Spinal cord (tissue), 10 donors: ENCODE measurements at places on chromosomes 4 and X.

DNA sequence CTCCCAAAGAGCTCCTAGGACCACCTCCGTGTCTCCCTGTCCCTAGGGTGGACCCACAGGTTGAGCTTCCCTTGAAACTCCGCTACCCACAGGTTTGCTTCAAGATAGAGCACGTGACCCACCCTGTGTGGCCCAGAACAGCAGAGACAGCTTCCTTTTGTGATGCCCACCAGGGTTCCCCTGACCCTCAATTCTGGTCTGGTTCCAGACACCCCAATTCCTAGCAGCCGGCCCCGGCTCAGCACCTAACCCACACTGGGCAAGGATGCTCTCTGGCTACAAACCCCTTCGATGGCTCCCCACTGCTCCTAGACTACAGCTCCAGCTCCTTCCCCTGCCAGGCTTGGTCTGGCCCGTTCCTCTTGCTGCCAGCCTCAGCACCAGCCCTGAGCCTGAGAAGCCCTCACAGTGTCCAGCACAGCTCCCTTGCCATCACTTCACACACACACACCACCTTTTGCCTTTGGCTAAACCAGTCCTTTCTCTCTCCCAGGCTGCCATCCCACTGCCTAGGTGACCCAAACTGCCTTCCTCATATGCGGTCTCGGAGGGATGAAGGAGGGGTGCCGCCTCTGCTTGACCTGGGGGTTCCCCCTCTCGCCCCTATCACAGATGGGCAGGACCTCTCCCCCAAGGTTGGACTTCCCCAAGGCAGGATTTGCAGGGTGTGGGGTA is 6.2 kb downstream of the PNCK start:
- peaks cover 2% of the 10 kb centered on the region for H3K27me3 ChIP-seq
- DNase-seq = no peak
- peaks cover 21% of the 10 kb centered on the region for H3K36me3 ChIP-seq
- peaks cover 14% of the 10 kb centered on the region for H3K4me1 ChIP-seq
- H3K4me3 ChIP-seq = no peak overlapping the region

DNA sequence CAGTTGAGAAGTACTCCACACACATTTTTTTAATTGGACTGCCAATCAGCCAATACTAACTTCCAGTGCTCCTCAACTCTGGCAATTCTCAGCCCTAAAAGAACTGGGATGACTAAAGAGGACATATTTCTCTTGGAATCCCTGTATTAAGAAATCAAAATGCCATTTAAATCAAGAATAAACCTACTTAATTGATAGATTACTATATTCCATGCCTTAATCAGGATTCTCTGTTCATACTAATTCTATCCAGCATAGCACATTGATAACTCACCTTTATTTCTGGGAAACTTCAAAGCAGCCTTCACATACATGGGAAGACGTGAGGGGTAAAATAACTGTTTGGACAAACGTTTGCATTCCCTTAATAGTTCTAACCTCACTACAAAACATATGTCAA is 93.0 kb upstream of the DKK2 start:
- no peaks in the 10 kb centered on the region for H3K4me1 ChIP-seq
- no peaks in the 10 kb centered on the region for H3K36me3 ChIP-seq
- H3K27me3 ChIP-seq = no peaks in the 10 kb centered on the region
- no peak overlapping the region for H3K4me3 ChIP-seq

- H3K36me3 ChIP-seq = peaks cover 7% of the 10 kb centered on the region
- no peaks in the 10 kb centered on the region for H3K4me1 ChIP-seq
- no peak overlapping the region for H3K27ac ChIP-seq
- no peak overlapping the region for H3K4me3 ChIP-seq
- peak; percentile 37 for DNase-seq
Measured at GRCh38 chr4:75916091-75916661, 13.9 kb upstream of the PPEF2 start.

DNA sequence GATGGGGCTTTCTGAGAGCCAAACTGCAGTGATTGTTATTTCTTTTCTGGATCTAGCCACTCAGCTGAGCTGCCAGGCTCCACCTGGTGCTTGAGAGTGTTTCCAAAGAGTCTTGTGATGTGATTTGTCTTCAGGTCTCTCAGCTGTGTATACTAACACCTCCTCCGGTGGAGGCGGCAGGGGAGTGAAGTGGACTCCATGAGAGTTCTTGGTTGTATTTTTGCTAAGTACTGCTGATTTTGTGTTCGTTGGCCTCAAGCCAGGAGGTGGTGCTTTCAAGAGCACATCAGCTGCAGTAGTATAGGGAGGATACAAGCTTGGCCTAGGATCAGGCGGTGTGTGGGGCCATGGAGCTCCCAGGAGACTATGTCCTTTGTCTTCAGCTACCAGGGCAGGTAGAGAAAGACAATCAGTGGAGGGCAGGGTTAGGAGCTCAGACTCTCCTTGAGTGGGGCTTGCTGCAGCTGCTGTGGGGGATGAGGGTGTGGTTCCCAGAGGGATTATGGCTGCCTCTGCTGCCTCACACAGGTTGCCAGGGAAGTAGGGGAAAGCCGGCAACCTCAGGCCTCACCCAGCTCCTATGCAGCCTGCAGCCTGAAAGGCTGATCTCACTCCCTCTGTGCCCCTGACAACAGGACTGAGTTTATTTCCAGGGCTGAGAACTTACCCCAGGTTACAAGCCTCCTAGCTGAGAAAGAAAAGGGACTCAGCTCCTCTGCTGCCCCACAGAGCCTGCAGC is 62.4 kb downstream of the NPFFR2 start:
- no peaks in the 10 kb centered on the region for H3K36me3 ChIP-seq
- H3K27ac ChIP-seq = no peak overlapping the region
- no peaks in the 10 kb centered on the region for H3K27me3 ChIP-seq
- no peak for DNase-seq

DNA sequence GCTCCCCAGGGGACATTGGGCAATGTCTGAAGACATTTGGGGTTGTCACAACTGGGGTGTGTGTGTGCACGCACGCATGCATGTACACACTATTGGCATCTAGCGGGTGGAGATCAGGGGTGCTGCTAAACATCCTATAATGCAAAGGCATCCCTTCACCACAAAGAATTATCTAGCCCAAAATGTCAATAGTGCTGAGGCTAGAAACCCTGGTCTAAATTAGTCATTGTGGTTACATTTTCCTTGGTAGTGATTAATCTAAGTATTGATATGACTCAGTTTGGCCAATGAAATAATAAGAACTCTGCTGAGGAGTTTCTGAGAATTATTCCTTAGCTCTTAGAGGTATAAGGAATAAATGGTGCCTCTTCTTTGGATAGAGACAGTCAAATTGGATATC is 200.2 kb downstream of the CLCN4 start:
- H3K36me3 ChIP-seq = no peaks in the 10 kb centered on the region
- peaks cover 3% of the 10 kb centered on the region for H3K4me1 ChIP-seq
- no peak overlapping the region for H3K4me3 ChIP-seq
- H3K27ac ChIP-seq = no peak overlapping the region
- no peaks in the 10 kb centered on the region for H3K27me3 ChIP-seq

GRCh38 chrX:19595043-19595677 is 79.9 kb upstream of the MAP3K15 start:
- DNase-seq = peak; percentile 73
- H3K4me1 ChIP-seq = no peaks in the 10 kb centered on the region
- no peaks in the 10 kb centered on the region for H3K27me3 ChIP-seq

- H3K27ac ChIP-seq = no peak overlapping the region
- H3K4me1 ChIP-seq = no peaks in the 10 kb centered on the region
- DNase-seq = no peak
- H3K36me3 ChIP-seq = peaks cover 3% of the 10 kb centered on the region
Measured at GRCh38 chr4:4560642-4561041, 18.8 kb upstream of the STX18 start.

GRCh38 chrX:128816919-128817318 is 706.4 kb downstream of the SMARCA1 start:
- H3K27ac ChIP-seq = no peak overlapping the region
- H3K4me3 ChIP-seq = no peak overlapping the region
- H3K27me3 ChIP-seq = no peaks in the 10 kb centered on the region
- no peak for DNase-seq
- no peaks in the 10 kb centered on the region for H3K4me1 ChIP-seq

GRCh38 chr4:147823130-147823529 is 91.2 kb downstream of the ARHGAP10 start:
- no peak overlapping the region for H3K4me3 ChIP-seq
- DNase-seq = no peak
- H3K27me3 ChIP-seq = no peaks in the 10 kb centered on the region
- H3K4me1 ChIP-seq = no peaks in the 10 kb centered on the region

DNA sequence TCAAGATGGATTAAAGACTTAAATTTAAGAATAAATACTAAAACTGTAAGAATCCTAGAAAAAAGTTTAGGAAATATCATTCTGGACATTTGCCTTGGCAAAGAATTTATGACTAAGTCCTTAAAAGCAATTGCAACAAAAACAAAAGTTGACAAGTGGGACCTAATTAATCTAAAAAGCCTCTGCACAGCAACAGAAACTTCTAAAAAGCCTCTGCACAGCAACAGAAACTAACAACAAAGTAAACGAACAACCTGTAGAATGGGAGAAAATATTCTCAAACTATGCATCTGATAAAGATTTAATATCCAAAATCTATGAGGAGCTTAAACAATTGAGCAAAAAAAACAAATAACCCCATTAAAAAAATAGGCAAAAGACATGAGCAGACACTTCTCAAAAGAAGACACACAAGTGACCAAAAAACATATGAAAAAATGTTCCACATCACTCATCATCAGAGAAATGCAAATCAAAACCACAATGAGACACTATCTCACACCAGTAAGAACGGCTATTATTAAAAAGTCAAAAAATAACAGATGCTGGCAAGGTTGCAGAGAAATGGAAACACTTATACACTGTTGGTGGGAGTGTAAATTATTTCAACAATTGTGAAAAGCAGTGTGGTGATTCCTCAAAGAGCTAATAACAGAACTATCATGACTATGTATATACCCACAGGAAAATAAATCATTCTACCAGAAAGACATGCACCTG is 5.5 kb upstream of the OPRPN start:
- no peaks in the 10 kb centered on the region for H3K4me1 ChIP-seq
- no peak for DNase-seq
- H3K27ac ChIP-seq = no peak overlapping the region
- no peaks in the 10 kb centered on the region for H3K27me3 ChIP-seq
